ENCODE measurements at places on chromosomes 11 and 22. TPM values are rescaled to one million over a fixed set of nuclear protein-coding genes. Genes with fewer than 3 reads are reported as not detected.

DNA sequence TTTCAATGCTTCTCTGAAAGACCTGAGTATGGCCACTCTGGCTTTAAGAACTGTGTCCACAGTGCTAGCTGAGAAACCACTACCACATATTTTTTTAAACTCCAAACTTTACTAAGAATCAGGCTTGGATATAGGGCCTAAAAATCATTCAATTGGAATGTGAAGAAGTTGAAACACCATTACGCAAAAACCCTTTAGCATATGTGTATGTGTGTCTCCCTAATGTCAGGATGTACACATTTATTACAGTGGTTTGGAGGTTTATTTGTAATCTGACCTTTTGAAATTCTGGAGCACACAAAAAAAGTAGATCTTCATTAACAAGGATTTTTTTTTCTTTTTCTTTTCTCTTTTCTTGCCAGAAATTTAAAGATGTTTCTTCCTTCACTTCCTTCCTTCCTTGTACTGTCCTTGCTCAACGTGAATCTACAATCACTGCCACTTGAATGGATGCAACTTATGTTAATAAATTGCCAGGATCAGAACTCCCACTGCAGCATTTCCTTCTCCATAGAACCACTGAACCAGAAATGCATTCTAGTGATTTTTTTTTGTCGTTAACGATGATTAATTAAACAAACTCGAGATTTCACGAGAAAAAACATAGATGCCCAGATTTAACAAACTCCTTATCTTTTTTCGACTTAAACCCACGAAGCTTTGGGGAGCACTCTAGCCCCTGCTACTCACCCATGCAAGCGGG, 3.1 kb upstream of the ADM start:
- no peaks in the 10 kb centered on the region for H3K36me3 ChIP-seq
- no peak for DNase-seq
- no peak overlapping the region for H3K4me3 ChIP-seq
- no peak overlapping the region for H3K27ac ChIP-seq
- peaks cover 16% of the 10 kb centered on the region for H3K4me1 ChIP-seq

DNA sequence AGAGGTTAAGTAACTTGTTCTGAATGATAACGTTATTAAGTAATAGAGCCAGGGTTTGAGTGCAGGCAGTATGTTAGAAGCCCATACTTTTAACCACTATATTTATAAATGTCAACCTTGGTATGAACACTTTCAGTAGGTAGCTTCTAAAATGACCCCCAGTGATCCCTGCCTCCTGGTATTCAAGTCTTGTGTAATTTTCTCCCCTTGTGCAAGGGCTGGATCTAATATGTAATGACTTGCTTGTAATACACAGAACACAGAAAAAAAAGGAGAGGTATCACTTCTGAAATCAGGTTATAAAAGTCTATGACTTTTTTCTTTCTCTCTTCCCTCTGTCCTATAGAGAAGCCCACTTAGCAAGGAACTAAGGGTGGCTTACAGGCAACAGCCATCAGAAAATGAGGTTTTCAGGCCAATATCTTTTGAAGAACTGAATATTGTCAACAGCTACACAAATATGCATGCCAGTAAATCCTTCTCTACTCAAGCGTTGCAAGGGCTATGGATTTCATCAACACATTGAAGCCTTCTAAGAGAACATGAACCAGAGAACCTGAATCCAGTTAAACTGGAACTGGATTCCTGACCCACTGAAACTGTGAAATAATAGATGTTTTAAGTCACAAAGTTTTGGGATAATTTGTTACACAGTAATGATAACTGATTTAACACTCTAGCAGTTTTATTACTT, 712.3 kb downstream of the METTL15 start:
- H3K4me3 ChIP-seq: no peak overlapping the region
- no peak for DNase-seq
- H3K27me3 ChIP-seq: no peaks in the 10 kb centered on the region
- H3K36me3 ChIP-seq: no peaks in the 10 kb centered on the region
- H3K4me1 ChIP-seq: no peaks in the 10 kb centered on the region
- no peak overlapping the region for H3K27ac ChIP-seq

DNA sequence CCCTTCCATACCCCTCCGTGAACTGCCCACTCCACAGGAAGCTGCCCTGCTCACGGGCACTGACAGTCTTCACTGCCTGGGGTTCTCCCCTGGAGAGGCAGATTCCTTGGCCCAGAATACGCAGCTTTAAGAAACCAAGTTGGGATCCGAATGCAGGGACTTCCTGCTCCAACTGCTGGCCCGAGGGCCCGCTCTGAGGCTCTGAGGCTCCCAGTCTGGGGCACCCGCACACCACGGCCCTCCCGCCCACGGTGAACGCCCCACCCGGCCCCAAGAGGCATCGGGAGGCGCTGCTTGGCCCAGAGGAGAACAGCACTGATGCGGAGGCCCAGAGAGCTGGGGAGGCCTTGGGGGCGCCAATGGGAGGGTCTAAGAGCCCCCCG, 42.3 kb downstream of the IGF2 start:
- no peaks in the 10 kb centered on the region for H3K36me3 ChIP-seq
- peak overlapping the region; percentile 23 for H3K27ac ChIP-seq
- no peaks in the 10 kb centered on the region for H3K4me1 ChIP-seq
- H3K27me3 ChIP-seq: no peaks in the 10 kb centered on the region
- H3K4me3 ChIP-seq: no peak overlapping the region
- no peak for DNase-seq

GRCh38 chr11:30560206-30561106, 25.7 kb downstream of the MPPED2 start:
- no peak for DNase-seq
- no peaks in the 10 kb centered on the region for H3K4me1 ChIP-seq
- H3K36me3 ChIP-seq: no peaks in the 10 kb centered on the region
- H3K27ac ChIP-seq: no peak overlapping the region

GRCh38 chr11:94279996-94280395, 24.4 kb upstream of the IZUMO1R start:
- no peaks in the 10 kb centered on the region for H3K36me3 ChIP-seq
- no peaks in the 10 kb centered on the region for H3K4me1 ChIP-seq
- H3K27ac ChIP-seq: no peak overlapping the region
- H3K27me3 ChIP-seq: no peaks in the 10 kb centered on the region
- H3K4me3 ChIP-seq: no peak overlapping the region

DNA sequence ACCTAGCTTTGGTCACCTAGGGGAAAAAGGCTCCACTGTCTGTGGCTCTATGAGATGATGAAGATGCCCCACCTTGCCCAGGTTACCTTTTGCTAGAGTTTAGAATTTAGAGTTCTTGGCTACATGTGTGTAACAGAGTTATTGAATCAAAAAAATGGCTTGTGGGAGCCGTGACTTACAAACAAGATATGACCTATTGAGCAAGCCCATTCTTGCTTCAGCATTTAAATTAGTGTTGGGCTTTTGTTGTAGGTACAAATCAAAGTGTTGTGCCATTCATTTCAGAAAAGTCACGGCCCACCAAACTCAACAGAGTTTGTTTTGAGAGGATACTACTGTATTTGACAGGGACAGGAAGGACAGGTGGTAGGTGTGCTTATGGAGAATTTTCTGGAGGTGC, 768.8 kb downstream of the NTM start:
- H3K36me3 ChIP-seq: no peaks in the 10 kb centered on the region
- H3K4me3 ChIP-seq: no peak overlapping the region
- no peak for DNase-seq
- no peaks in the 10 kb centered on the region for H3K4me1 ChIP-seq

DNA sequence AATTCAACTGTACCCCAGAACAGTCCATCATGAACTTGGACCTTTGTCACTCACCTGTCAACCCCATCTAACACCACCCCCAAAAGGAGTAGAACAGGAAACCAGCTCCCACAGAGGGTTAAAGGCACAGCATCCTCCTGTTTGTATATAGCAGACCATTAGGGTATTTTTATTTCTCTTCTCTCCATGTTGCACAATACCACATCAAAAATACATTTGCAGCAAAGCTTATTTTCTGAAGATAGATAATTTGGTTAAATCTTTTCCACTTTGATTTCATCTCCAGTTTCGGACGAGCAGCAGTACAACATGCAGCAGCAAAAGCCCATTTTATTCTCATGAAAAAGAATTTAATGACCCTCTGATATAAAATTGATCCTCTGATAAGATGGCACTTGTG, 103.1 kb downstream of the KIRREL3 start:
- H3K36me3 ChIP-seq: no peaks in the 10 kb centered on the region
- no peak for DNase-seq
- no peak overlapping the region for H3K27ac ChIP-seq
- no peaks in the 10 kb centered on the region for H3K4me1 ChIP-seq
- no peak overlapping the region for H3K4me3 ChIP-seq

DNA sequence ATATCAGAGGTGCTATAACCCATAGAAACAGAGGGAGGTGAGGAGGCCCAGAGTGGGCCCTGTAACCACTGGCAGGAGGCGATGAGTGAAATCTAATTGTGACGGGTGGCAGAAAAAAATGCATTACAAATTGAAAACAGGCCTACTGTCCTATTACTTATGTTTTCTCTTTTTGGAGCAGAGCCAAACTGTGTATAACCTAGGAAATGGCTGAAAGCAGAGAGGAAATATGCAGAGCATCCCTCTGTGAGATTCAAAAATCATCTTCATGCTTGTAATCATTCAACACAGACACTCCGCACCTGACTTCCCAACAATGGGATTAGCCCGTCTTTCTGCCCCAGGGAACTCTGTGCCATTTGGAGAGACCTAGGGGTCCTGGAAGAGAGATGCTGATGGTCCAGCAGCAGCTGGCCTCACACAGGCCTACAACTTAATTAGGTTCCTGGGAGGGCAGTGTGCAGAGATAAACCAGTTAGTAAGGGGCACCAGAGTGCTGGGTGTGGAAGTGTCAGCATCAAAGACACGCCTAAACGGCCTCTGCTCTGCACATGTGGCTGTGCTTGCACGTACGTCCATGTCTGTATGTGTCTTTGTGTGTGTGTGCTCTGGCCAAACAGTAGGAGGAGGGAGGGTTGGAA, 41.8 kb downstream of the MAP6 start:
- no peak overlapping the region for H3K4me3 ChIP-seq
- H3K36me3 ChIP-seq: no peaks in the 10 kb centered on the region

GRCh38 chr11:115475564-115475963, 28.7 kb downstream of the CADM1 start:
- no peaks in the 10 kb centered on the region for H3K4me1 ChIP-seq
- no peaks in the 10 kb centered on the region for H3K27me3 ChIP-seq
- H3K4me3 ChIP-seq: no peak overlapping the region

GRCh38 chr11:86040919-86041850, 27.7 kb downstream of the PICALM start:
- no peaks in the 10 kb centered on the region for H3K27me3 ChIP-seq
- H3K36me3 ChIP-seq: no peaks in the 10 kb centered on the region
- H3K27ac ChIP-seq: no peak overlapping the region
- peaks cover 30% of the 10 kb centered on the region for H3K4me1 ChIP-seq

GRCh38 chr11:66280428-66280827, 2.5 kb downstream of the CNIH2 start:
- H3K4me3 ChIP-seq: no peak overlapping the region
- DNase-seq: no peak
- H3K27ac ChIP-seq: no peak overlapping the region
- no peaks in the 10 kb centered on the region for H3K36me3 ChIP-seq
- no peaks in the 10 kb centered on the region for H3K27me3 ChIP-seq

DNA sequence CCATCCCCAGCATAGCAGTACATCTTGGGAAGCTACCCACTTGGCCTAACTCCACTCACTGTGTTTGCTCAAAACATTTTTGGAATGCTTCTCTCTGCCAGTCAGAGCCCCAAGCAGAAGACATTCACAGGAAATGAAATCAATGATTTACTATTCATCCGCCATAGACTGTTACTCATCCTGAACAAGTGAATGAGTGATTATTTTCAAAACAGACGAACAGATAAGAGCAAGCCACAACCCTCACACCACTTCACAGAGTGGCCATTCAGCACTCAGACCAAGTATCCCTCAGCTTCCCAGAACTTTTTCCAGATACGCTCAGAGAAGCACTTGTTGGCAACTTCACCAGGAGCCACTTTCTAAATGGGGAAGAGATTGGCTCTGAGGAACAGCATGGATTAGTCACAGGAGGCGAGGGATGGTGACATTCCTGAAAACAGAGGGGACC, 13.0 kb upstream of the UBASH3B start:
- no peaks in the 10 kb centered on the region for H3K4me1 ChIP-seq
- H3K27ac ChIP-seq: peak overlapping the region; percentile 41
- H3K36me3 ChIP-seq: no peaks in the 10 kb centered on the region
- no peaks in the 10 kb centered on the region for H3K27me3 ChIP-seq
- H3K4me3 ChIP-seq: no peak overlapping the region

GRCh38 chr22:42670921-42671709, 21.9 kb upstream of the CYB5R3 start:
- H3K27ac ChIP-seq: no peak overlapping the region
- H3K4me1 ChIP-seq: no peaks in the 10 kb centered on the region
- no peaks in the 10 kb centered on the region for H3K27me3 ChIP-seq
- no peaks in the 10 kb centered on the region for H3K36me3 ChIP-seq
- H3K4me3 ChIP-seq: no peak overlapping the region

DNA sequence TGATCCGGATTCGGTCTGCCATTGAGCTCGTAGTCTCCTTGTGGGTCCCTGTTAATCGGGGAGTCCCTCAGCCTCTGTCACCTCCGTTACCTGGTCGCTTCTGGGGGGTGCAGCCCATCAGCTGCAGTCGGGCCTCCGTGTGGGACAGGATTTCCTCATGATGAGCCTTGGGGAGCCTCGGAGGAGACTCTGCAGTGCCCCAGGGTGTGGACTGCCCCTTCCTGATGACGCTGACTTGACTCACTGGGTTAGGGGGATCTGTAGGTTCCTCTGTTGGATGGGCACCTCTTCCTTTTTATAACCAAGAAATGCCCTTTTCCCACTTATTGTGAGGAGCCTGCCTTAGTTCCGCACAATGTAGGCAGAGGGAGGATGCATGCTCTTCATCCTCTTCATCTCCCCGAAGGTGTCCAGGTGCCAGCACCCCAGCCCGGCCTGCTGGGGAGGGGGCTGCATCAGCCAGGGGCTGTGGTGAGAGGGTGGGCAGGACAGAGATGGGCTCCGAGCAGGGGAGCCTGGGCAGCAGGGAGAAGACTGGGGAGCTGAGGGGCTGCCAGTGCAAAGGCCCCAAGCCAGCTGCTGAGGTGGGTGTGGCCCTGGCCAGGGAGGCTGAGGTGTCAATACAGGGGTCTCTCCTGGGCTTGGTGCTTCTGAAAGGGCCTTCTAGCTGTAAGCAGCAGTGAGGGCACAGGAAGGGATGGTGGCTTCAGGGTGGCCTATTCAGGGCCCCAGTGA, 13.5 kb upstream of the TTLL8 start:
- H3K36me3 ChIP-seq: no peaks in the 10 kb centered on the region
- H3K4me3 ChIP-seq: no peak overlapping the region
- H3K27me3 ChIP-seq: no peaks in the 10 kb centered on the region
- no peaks in the 10 kb centered on the region for H3K4me1 ChIP-seq
- no peak overlapping the region for H3K27ac ChIP-seq

- H3K4me3 ChIP-seq: no peak overlapping the region
- H3K27me3 ChIP-seq: no peaks in the 10 kb centered on the region
- H3K4me1 ChIP-seq: no peaks in the 10 kb centered on the region
- H3K36me3 ChIP-seq: no peaks in the 10 kb centered on the region
Observed at GRCh38 chr22:41535244-41535643, 9.0 kb downstream of the POLR3H start.

Gene PNPLA5
- not detected for total RNA-seq

Gene KCNJ4
- total RNA-seq: not detected

Gene ACTN3
- not detected for total RNA-seq

Gene ARVCF
- 11.6 TPM for total RNA-seq

Gene PES1
- total RNA-seq: 34.0 TPM

Gene BLID
- not detected for total RNA-seq

Gene ANGPTL5
- not detected for total RNA-seq

Gene OR5B21
- total RNA-seq: not detected

Data from pancreas (tissue), 10 donors.